ENCODE measurements at places on chromosomes 2 and 18. TPM values are rescaled to one million over a fixed set of nuclear protein-coding genes. Genes with fewer than 3 reads are reported as not detected.
A peak's percentile ranks its signal among the peaks of the same experiment; 100 is the strongest.

GRCh38 chr2:166246901-166247300 lies 119.1 kb upstream of the SCN1A start:
- no peak for DNase-seq

DNA sequence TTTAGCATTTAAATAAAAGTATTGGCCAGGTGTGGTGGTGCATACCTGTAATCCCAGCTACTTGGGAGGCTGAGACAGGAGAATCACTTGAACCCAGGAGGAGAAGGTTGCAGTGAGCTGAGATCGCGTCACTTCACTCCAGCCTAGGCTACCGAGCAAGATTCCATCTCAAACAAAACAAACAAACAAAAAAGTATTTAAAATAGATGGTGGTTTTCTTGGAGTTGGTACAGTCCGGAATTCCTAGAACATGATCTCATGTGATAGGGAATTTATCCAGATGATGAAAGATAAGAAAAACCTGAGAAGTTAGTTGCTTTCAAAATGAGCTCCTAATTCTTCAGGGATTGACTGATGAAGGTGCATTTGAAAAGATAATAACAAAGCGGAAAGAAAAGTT lies 62.0 kb downstream of the BIRC6 start:
- no peak for DNase-seq

DNA sequence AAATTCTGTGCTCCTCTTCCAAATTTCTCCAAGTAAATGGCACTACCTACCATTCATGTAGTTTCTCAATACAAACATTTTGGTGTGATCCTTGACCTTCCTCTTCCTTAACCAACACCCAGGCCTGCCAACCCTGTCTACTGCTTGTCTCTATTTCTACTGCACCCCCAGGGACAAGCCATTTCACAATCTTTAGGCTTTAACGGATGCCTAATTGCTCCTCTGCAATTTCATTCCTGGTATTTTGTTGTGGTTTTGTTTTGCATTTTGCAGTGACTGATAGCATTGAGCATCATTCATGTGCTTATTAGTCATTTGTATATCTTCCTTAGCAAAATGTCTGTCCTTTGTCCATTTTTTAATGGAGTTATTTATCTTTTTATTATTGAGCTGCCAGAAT lies 10.0 kb downstream of the FAP start:
- DNase-seq, result no peak

GRCh38 chr2:56009758-56010458 lies 86.3 kb upstream of the EFEMP1 start:
- no peak for DNase-seq

GRCh38 chr2:107325981-107326786 lies 440.2 kb upstream of the ST6GAL2 start:
- no peak for DNase-seq

DNA sequence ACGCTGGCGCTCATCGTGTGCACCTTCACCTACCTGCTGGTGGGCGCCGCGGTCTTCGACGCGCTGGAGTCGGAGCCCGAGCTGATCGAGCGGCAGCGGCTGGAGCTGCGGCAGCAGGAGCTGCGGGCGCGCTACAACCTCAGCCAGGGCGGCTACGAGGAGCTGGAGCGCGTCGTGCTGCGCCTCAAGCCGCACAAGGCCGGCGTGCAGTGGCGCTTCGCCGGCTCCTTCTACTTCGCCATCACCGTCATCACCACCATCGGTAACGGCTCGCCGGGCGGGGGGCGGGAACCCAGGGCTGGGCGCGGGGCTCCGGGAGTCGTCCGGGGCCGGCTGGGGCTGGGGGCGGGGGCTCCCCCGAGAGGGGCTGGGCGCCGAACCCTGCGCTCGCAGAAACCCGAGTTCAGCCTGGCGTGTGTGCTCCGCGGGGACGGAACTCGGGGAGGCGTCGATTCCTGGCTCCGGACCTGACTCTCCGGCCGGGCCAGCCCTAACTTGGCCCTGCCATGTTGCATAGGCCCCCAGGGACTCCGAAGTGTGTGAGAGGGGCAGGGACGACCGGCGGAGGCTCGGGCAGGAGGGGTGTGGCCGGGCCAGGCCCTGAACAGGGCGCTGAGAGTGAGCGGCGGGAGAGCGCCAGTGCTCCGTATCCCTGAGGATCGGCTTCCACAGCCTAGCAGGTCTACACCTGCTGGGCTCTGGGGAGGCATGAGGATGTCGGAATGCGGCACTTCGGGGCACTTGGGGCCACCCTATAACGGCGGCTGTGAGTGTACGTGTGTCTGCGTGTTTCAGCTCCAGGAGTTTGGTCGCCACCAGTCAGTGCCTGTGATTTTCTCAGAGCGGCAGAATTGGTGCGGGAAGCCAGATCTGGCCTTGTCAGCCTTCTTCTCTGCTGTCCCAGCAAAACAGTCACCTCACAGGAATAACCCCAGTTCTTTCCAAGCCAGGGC lies 651 bp downstream of the KCNK3 start:
- DNase-seq, result no peak

GRCh38 chr2:194696690-194697089 lies 960.3 kb upstream of the SLC39A10 start:
- DNase-seq, result no peak

DNA sequence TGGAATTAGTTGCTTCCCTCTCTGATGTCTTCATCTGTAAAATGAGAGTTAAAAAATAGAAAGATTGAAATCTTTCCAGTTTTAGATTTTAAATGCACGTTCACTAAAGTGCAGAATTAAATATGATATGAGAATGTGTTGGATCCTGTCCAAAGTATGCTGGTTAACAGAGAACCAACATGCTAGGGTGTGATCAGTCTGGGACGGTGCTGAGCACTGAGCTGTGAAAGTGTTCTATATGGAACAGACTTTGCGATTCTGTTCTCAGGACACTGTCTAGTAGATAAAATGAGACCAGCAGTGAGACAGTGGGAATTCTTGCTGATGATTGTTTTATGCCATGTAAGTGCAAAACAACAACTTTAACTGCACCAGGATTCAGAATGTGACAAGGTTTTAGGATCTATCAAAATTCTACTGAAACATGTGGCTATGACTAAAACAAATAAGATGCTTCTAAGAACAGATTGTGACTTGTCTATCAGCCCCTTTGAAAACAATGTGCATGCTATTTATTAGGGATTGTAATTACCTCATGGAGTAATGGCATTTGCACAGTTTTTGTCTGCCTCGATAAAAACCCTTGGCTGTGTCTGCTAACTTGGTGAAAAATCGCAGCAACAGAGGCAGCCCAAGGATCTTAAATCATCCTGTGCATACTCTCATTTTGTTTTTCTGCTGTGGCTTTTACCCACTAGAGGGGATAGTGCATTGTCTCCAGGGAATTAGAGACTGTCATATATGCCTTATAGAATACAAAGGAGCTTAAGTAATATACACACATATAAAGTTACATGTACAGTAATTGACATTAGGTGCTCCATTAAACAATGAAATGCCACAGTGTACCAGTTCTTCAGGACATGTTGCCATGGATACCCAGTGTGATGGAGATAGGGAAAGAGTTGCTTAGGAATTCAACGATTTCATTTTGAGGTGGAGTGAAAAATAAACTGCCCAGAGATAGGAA lies 55.1 kb downstream of the MAP3K20 start:
- no peak for DNase-seq

DNA sequence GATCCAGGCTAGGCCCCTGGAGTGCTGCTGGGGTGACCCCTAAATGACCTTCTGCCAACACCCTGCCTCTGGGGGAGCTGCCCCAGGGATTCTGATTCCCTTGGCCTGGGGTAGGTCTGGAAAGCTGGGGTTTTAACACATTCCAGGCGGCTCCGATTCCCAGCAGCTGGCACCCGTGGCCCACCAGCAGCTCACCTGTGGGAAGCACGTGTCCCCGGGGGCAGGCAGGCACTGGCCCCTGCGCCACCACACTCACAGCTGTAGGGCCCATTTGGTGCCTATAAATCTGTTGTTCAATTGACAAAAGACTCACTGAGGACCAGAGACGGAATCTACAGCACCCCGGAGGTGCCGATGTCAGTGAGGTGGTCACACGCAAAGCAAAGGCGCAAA lies 4.1 kb upstream of the KLHL30 start:
- DNase-seq, result no peak

- no peak for DNase-seq
These were observed 357.7 kb upstream of the SMIM21 start for GRCh38 chr18:75785206-75785605.

DNA sequence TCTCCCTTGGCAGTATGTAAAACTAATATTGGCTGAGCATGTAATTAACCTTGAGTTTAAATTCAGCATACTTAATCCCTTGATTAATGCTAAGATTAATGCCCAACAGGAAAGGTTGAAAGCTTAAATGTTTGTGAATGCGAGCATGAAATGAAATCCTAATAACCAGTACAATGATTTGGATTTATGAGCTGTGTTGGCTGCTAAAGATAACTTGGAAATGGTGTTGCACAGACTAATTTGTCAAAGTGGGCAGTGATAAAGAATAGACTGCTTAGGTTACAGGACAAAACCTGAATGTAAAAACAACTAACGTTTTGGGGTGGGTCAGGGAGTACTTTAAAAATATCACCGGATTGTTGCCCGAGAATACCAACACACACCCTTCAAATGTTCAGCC lies 70.6 kb downstream of the MGAT5 start:
- DNase-seq, result no peak

- DNase-seq, result no peak
These were observed 205.7 kb downstream of the SOCS6 start for GRCh38 chr18:70494524-70494923.

DNA sequence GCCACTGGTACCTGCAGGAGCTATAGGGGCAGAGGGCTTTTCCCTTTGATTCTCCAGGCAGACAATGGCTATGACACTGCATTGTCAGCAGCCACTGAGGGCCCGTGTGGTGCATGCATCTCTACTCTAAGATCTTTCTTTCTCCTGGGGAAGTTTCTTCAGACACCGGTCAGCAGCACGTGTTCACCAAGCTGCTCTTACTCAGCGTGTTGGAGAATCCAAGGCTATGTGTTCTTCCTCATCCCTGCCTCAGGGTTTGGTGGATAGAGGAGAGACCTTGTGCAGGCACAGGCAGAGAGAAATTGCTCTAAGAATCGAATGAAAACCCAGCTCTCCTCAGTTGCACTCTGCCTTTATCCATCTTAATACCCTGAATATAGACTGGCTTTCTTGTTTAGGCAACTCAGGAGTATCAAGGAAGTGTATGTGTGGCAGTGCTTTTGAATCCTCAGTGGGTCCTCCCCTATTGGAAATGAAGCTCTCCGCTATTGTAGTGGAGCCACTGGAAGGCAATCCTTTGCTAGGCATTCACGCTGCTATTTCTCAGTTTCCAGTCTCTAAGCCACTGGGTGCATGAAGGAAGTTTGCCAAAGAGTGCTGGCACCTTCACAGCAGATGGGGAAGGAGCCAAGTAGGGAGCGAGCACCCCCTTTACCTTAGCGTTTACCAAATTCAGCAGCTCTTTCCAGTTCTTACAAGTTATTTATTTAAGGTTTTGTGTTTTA lies 86.9 kb upstream of the EML6 start:
- no peak for DNase-seq

DNA sequence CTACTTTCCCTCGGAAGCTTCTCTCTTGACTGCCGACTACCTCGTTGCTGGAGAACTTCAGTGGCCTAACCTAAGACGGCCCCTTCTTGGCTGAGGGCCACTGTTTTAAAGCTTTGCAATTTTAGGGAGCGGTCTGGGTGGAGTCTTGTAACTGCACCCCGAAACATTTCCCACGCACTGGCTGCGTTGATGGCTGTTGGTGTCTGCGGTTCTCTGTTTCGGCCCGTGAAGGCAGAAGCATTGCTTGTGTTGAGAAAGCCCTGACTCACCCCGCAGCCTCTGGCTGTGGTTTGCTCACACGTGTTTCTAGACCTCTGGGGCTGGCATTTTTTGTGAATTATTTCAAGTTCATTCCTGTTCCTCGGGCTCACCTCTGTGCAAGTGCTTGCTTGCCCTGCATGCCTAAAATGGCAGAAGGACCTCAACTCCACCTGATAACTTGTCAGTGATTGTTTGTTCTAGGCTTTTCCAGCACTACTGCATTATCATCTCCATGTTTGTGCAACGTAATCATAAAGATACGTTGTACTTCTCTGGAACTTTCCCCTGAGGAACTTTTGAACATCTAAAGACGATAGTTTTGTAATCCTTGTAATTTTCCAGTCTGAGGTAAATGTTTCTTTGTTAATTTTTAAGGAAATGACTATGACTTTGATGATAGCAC lies 94.2 kb upstream of the DLX2 start:
- DNase-seq, result no peak

GRCh38 chr2:165647409-165647808 lies 146.6 kb downstream of the GALNT3 start:
- DNase-seq, result no peak

DNA sequence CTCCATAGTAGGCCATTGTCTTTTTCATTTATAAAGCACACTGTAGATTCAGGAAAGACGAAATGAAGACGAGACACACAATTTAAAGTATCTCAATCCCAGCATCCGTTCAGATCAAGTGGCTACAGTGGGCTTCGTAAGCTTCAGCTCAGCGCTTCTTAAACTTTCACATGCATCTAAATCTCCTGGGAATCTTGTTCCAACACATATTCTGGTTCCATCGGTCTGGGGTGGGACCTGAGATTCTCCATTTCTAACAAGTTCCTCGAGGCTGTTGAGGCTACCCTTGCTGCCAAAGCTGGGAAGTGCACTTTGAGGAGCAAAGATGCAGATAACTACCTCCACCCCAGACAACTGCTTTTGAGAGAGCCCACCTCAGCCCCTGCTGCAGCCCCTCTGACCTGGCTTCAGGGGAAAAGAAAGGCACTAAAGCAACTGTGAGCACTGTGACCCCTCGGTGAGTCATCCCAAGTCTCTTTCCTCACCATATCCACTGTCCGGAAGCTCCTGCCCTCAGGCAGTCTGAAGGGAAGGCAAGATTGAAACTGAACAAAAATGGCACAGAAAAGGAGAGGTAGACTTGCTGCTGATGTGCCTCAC lies 201.1 kb upstream of the FBXO11 start:
- no peak for DNase-seq

- no peak for DNase-seq
These were observed 83.6 kb downstream of the TRABD2A start for GRCh38 chr2:84797271-84797670.

DNA sequence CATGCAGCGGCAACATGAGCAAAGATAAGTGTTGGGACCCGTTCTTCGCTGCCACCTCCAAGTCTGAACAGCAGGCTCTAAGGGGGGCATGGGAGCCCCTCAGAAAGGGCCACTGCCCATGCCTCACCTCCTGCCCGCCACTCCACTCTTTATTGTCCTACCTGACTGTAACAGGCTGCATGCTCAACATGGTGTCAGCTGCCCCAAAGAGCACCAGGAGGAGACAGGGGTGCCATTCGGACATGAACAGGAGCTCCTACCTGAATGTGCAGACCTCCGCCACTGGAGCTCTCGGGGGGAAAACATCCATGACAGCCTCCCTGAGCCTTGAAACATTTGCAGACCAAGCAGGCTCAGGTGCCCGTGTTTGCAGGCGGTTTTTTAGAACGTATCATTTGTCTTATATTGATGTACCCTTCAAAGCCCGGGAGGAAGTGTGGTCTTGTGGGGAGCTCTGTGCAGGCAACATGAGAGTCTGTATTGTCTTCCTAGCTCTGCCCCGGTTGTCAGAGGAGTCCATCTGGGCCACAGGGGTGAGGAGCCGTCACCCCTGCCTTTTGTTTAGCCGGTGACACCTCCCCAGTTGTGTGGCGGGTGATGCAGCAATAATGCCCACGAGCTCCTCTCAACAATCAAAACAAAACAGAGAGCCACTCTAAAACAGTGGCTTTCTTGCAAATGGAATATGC lies 35.1 kb upstream of the CD8A start:
- peak; percentile 94 for DNase-seq

- DNase-seq, result no peak
These were observed 76.5 kb downstream of the SFXN5 start for GRCh38 chr2:72994991-72995380.

The GALNT3 gene
- total RNA-seq, result 3.2 TPM

The RAB3GAP1 gene
- 22.8 TPM for total RNA-seq

The SERPINB4 gene
- not detected for total RNA-seq

The ANKRD30B gene
- total RNA-seq, result not detected

The CFAP65 gene
- not detected for total RNA-seq

The SALL3 gene
- not detected for total RNA-seq

Measured in CD8-positive, alpha-beta memory T cell (primary cell).